Breast epithelium (tissue), 4 donors: ENCODE measurements at places on chromosomes 3 and 15.

DNA sequence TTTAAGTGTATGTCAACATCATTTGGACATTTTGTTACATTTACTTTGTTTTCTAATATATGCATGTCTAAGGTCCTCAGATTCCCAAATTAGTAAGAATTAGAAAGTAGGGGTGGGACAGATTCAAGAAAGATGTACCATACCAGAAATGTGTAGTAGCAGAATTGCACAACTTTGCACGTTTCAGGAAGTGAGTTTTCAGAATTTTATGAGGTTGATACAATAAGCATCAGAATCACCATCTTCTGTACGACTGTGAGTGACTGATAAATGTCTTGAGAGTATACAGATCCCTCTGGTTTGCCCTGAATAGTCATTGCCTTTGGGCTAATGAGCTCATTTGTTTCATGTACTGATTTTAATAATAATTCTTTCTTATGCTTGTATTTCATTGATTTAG is 9.3 kb downstream of the ARIH2 start:
- no peak for DNase-seq

- no peak for DNase-seq
Observed at GRCh38 chr3:55963601-55964000, 476.5 kb upstream of the WNT5A start.

- no peak for DNase-seq
Observed at GRCh38 chr3:31004025-31004678, 109.7 kb upstream of the GADL1 start.

GRCh38 chr15:32674681-32675080 is 33.2 kb downstream of the SCG5 start:
- DNase-seq = no peak

- no peak for DNase-seq
Observed at GRCh38 chr15:79863886-79864285, 32.9 kb downstream of the MTHFS start.

- no peak for DNase-seq
Observed at GRCh38 chr3:117700573-117701360, 991.2 kb downstream of the TUSC7 start.

DNA sequence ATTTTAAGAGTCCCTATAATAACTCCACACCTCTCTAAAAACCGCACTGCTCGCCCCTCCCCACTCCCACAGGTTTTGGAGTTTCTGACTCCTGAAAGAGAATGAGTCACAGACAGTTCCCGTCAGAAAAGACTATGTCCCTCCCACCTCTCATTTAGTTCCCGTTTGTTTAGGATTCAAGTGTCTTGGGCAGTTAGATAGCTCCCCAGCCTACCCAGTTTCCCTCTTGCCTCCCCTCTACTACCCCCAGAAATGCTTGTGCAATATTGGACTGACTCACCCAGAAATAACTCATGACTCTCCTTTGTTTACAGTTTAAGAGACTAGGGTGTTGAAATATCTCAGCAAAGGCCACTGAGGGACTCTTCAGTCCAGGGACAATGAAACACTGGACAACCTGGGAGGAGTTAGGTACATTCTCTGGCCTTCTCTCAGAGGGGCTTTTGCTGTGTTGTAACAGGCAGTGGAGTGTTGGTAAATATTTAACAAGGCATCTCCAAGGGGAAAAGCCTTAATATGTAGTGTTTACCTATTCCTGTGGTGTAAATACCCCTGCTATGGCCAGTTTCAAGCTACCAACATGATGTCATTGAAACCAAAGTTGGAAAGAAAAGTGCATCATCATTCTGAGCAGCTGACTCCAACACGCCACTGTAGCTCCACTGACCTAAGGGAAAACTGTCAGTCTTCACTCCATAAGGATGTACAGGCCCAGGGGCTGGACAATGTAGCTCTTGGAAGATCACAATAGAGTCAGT is 96.1 kb upstream of the CHD2 start:
- DNase-seq = peak; percentile 89

DNA sequence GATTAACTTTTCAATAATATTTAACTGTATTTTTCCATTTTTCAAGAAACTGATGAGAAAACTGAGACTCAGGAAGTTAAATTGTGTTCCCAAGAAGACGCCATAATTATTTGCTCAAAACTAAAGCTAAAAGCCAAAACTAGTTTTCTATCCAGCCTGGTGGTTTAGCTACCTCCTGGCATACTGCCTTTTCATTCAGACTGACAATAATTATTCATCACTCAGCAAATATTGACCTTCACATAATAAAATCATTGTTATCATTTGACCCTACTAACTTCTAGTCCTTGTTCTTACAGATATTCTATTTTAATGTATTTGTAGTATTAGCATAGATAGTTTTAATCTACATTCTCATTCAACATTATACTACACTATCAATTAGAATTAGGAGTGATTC is 210.6 kb upstream of the GADL1 start:
- no peak for DNase-seq

GRCh38 chr15:93830221-93831080 is 400.9 kb upstream of the MCTP2 start:
- DNase-seq = no peak

- DNase-seq = no peak
Observed at GRCh38 chr3:113776564-113776963, 29.7 kb downstream of the ATP6V1A start.

GRCh38 chr3:133983576-133984560 is 45.9 kb downstream of the SLCO2A1 start:
- no peak for DNase-seq

DNA sequence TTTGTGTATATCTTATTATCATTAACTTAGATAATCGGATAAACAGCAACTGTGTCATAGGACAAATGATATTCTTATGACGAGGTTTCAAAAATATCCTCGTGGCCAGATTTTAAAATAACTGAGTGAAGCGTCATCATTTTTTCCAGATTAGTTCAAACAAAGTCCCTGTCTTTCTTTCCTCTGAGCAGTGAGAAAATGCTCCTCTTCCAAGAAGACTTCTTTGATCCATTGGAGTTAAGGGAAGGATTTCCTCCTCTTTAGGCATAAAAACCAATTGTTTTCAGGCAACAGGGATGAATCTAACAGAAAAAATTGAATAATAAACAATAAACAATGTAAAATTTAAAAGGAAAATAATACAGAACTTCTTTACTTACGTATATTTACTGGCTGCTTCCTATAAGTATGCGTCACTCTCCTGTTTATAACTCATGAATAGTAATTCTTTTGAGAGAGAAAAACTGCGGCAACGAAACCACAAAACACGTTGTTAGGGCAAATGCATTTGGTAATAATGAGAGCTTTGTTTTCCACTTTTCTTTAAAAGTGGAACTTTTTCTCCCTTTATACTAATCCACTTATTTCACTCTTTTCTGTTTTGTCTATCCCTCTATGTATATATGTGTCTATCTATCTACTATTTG is 419.4 kb upstream of the ONECUT1 start:
- no peak for DNase-seq

GRCh38 chr3:160133757-160134156 is 91.5 kb upstream of the C3orf80 start:
- no peak for DNase-seq

GRCh38 chr15:26087881-26088280 is 224.8 kb upstream of the ATP10A start:
- no peak for DNase-seq

DNA sequence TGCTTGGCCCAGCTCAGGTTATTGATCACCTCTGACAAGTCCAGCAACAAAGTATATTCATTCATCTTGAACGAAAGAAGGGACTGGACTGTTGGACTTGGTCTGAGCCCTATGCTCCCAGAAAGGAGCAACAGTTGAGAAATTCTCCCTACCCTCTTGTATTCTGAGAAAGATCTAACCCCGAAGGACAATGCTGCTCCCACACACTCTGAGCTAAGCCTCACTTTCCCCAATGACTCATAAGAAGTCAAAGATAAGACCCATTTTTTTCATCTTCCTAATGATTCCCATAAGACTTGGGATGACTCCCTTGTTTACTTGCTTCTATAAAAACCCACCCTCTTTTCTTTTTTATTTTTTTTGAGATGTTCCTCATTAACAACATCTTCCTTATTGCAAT is 549.4 kb upstream of the MDFIC2 start:
- no peak for DNase-seq

DNA sequence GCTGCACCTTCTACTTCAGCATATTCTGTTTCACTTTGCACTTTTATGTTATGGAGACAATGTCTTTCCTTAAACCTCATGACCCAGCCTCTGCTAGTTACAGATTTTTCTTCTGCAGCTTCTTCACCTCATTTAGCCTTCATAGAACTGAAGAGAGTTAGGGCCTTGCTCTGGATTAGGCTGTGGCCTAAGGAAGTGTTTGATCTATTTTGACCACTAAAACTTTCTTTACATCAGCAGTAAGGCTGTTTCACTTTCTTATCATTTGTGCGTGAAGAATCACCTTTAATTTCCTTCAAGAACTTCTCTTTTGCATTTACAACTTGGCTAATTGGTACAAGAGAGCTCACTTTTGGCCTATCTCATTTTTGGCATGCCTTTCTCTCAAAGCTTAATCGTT is 40.9 kb downstream of the PHLDB2 start:
- DNase-seq = no peak

GRCh38 chr3:43770426-43771103 is 79.8 kb downstream of the ABHD5 start:
- no peak for DNase-seq

DNA sequence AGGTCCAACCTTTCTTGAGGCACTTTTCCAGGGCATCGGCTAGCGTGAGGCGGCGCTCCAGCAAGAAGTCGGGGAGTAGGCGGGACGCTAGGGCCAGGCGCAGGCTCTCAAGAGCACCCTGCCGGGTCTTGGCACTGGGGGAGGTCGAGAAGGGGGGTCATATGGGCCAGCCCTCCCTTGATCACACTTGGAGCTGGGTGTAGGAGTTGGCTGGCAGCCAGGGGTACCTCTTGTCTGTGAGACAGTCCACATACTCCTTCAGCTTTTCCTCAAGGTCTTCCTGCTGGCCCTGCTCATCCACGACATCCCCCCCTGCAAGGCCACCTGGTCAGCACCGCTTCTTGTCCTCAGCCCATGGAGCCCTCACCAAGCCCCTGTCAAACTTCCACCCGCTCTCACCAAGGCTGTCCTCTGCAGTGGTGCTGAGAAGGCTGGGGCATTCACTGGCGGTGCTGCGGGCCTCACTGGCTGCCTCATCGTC is 2.0 kb downstream of the IFRD2 start:
- no peak for DNase-seq

DNA sequence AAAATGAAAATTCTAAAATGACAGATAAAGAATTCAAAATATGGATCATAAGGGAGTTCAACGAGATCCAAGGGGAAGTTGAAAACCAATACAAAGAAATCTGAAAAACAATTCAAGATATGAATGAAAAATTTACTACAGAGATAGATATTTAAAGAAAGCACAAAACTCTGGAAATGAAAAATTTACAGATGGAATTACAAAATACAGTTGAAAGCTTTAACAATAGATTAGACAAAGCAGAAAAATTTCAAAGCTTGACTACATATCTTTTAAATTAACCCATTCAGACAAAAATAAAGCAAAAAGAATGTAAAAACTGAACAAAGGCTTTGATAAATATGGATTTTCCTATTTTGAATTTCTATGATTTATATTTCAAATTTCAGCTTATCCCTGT is 211.1 kb downstream of the SLC9A9 start:
- no peak for DNase-seq

GRCh38 chr3:60809857-60810610 is 441.2 kb downstream of the FHIT start:
- DNase-seq = no peak

GRCh38 chr3:115301364-115301860 is 154.3 kb upstream of the ZBTB20 start:
- DNase-seq = no peak

DNA sequence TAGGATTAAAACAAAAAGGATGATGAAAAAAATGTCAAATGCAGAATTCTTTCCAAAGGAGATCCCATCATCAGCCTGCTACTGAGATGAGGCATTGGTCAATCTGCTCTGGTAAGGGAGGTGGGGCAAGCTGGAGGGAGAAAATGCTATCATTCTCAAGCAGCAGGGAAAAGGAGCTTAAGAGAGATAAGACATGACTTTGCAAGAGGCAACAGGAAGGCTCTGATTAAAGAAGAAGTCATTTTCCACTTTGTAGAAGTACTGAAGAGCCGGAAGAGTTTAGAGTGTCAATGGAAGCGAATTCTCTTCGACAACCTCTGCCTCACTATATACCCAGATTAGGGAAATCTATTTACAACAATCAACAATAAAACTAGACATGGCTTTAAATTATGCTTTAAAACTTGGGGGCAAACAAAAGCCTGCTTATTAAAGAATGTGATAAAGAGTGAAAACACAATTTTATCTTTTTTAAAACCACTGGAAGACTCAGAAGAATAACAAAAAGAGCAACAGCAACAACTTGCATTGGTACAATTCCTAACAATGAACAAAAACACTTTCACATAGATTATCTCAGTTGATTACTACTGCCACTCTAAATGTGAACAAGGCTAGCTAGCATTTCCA is 81.8 kb upstream of the NANOGP8 start:
- no peak for DNase-seq

DNA sequence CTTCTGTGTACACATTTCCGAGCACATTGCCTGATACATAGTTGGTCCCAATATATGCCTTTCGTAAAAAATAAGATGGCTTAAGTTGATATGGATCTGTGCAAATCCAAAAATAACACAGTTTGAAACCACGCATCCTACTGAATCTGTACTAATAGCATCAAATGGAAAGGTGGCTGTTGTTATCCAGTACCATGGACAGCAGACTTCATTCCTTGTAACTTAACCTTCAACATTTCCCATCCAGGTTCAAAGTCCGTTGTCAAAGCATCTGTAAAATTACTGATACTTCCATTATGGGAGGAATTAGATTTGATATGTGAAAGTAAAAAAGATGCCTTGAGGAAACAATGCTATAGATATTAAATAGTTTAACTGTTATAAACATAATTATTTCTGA is 65.5 kb upstream of the C3orf49 start:
- no peak for DNase-seq

DNA sequence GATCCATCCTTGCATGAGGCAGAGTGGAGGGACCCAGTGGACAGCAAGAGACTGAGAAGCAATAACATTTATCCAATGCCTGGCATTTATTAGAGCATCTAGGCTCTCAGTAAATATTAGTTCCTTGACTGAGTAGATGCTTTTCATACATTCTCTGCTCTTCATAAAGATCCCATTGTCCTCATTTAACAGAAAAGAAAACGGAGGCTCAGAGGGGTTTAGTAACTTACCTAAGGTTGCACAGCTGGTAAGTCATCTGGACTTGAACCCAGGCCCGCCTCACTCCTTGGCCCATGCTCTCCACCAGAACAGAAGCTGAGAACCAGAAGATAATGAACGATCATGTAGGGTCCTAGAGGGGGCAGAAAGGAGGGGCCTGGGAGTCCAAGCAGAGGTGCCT is 52.2 kb upstream of the SEC22A start:
- DNase-seq = no peak

DNA sequence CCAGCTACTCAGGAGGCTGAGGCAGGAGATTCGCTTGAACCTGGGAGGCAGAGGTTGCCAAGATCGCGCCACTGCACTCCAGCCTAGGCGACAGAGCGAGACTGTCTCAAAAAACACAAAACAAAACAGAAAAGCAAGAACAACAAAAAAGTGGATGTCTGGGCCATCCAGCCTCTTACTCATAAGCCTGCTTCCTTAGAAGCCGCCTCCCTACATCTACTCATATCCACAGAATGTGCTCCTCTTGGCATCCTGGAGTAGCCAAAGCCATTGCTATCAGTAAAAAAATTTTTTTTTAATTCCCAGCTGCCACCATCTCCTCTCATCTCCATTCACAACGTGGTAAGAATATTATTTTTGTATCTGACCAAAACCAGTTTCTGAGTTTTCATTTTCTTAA is 10.8 kb downstream of the ZSCAN2 start:
- no peak for DNase-seq

GRCh38 chr3:94241986-94242385 is 179.1 kb downstream of the NSUN3 start:
- no peak for DNase-seq

GRCh38 chr15:65213241-65213640 is 2.0 kb upstream of the CILP start:
- DNase-seq = no peak
